Lung microvascular endothelial cell (primary cell): ENCODE measurements at places on chromosomes 4 and X. TPM values are rescaled to one million over a fixed set of nuclear protein-coding genes. Genes with fewer than 3 reads are reported as not detected.

- peak; percentile 14 for DNase-seq
Measured at GRCh38 chr4:55409468-55410171, 13.9 kb downstream of the TMEM165 start.

The SOD3 gene
- 0.20 TPM in 1 of 2 replicates, not detected in the other for total RNA-seq

The C4orf50 gene
- under 0.01 TPM in 2 replicates for total RNA-seq

The QDPR gene
- 10.5 and 12.7 TPM in 2 replicates for total RNA-seq
